ENCODE measurements at places on chromosomes 12 and 14.
A peak's percentile ranks its signal among the peaks of the same experiment; 100 is the strongest.

DNA sequence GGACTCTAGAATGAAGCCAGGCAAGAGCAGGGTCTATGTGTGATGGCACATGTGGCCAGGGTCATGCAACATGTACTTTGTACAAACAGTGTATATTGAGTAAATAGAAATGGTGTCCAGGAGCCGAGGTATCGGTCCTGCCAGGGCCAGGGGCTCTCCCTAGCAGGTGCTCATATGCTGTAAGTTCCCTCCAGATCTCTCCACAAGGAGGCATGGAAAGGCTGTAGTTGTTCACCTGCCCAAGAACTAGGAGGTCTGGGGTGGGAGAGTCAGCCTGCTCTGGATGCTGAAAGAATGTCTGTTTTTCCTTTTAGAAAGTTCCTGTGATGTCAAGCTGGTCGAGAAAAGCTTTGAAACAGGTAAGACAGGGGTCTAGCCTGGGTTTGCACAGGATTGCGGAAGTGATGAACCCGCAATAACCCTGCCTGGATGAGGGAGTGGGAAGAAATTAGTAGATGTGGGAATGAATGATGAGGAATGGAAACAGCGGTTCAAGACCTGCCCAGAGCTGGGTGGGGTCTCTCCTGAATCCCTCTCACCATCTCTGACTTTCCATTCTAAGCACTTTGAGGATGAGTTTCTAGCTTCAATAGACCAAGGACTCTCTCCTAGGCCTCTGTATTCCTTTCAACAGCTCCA, 39.6 kb downstream of the DAD1 start:
- no peak for DNase-seq

DNA sequence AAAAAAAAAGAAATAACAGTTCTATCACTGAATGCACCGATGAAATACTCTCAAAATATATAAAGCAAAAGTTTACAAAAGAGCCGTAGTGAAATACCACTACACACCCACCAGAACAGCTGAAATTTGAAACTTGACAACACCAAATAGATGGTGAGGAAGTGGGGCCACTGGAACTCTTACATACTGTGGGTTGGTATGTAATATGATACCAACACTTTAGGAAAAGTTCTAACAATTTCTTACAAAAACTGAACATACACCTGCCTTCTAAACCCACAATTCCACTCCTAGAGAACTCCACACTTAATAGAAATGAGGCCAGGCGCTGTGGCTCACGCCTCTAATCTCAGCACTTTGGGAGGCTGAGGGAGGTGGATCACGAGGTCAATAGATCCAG, 14.1 kb downstream of the EIF5 start:
- DNase-seq, result no peak

GRCh38 chr12:89244536-89244935, 107.8 kb downstream of the DUSP6 start:
- DNase-seq, result peak; percentile 29

- DNase-seq, result no peak
These were observed 72.7 kb downstream of the WSCD2 start for GRCh38 chr12:108201808-108202207.

DNA sequence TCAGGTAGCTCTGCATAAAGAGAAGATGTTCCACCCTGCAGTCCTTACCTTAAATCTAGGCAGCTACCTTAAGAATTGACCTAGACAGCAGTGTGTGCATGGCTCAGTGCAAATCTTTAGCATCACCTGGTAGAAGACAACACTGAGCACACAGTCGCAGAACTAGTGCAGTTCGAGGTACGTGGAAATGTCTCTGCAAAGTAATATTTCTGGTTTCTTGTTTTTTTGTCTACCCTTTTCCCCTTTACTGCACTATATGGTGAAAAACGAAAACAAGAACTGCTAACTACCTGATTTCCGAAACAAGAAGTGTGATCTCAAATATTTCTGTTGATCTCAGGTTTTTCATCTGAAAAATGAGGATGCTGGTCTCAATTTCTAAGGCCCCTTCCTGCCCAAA, 82.5 kb downstream of the ETV6 start:
- no peak for DNase-seq

DNA sequence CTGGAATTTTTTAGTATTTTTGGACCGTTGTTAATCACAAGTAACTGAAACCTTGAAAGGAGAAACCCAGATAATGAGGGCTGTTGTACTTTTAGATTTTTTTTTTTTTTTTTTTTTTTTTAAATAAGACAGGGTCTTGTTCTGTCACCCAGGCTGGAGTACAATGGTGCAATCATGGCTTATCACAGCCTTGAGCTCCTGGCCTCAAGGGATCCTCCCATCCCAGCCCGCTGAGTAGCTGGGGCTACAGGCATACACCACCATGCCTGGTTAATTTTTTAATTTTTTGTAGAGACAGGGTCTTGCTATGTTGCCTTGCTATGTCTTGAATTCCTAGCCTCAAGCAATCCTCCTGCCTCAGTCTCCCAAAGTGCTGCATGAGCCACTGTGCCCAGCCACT, 211.6 kb downstream of the SYNE2 start:
- DNase-seq, result no peak

DNA sequence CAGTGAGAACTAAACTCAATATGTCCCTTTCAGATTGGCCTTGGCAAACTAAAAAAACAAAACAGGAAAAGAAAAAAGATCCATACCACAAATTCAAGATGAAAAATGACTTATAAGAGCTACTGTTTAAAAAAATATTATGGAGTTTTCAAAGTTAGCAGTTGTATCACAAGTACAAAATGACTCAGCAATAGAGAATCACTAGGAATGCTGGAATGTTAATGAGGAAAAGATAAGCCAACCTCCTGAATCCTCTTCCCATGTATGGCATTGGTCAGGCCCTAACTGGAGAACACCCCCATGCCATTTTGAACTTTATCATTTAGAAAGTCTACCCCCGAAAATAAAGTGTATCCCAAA, 62.2 kb downstream of the PPP1R36 start:
- DNase-seq, result peak; percentile 86
